ENCODE measurements at places on chromosomes 7 and 10.

GRCh38 chr7:4751398-4751947 lies 23.9 kb upstream of the AP5Z1 start:
- no peak for DNase-seq

DNA sequence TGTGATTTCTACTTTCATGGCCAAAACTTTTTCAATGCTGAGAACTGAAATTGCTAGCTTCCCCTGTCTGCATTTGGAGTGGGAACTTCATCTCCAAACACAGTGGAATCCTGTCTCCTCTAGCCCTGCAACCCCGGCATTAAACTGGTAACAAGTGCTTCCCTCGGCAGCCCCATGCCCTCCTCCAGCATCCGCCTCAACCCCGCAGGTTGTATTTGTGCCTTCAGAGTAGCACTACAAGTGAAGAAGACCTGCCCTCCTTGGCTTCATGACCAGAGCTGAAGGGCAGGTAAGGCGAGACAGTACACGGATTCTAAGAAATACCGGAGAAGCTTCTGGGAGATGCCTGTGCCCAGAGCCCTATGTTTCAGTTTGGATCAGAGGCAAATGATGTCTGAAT lies 16.9 kb downstream of the C10orf53 start:
- no peak for DNase-seq

DNA sequence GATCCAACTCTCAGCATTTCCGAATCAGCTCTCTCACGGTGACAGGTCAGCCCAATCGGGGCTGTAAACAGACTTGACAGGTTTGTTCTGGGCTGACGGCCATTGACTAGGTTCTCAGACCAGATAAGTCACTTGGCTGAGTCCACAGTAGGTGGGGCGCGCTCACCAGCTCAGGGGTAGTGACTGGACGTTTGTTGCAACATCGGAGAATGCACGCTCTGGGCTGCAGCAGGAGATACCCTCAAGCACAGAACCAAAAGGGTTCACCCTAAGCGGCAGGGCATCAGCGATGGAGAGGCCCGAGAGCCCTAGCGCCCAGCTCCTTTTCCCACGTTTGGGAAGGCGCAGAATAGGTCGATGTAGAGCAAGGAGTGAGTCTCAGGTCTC lies 1.8 kb downstream of the KLLN start:
- DNase-seq: no peak

- no peak for DNase-seq
Measured at GRCh38 chr10:121722665-121723064, 124.4 kb upstream of the FGFR2 start.

DNA sequence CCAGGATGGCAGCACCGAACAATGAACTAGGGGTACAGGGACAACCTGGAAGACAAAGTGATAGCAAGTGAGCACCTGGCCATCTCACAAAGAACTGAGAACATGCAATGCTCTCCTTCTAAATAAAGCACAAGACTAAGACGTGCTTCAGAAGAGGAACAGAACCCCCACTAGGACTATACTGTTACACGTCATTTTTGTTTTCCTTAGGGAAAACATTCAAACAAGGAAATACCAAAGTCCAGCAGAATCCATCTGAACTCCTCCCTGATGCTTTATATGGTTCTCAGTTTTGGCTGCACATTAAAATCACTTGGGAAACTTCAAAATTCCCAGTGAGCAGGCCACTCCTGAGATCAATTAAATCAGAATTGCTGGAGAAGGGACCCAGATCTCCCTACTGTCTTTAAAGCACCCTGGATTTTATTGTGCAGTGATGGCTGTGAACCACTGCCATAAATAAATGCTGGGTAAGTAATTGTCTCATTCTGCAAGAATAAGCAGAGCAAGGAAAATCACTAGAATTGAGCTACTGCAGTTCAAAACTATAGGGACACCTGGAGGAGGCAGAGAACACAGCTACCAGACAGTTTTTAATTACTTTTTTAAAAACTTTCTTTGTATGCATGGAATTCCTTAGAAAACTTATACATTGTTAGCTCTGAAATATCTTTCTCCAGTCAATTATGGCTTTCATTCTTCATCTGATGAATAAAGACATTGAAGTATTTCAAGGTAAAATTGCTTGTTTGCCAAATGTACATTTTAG lies 866.5 kb upstream of the GHITM start:
- DNase-seq: no peak

- DNase-seq: no peak
Measured at GRCh38 chr10:3682745-3683144, 102.3 kb downstream of the KLF6 start.

DNA sequence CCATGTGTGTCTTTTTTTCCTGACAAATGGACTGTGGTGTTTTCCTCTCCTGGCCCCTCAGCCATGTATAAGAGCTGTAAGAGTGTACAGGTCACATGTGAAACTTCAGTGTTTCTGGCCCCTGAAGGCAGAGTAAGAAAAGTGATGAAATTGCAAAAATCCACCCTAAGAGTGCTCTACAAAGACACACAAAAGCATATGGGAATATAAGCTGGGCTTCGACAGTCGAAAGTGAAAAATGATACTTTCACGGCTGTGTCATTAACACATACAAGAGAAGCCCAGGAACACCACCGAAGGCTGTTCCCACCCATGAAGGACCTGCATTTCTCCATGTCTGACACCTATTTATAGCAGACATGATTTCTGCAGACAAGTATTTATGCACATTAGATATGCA lies 192.2 kb downstream of the PARD3 start:
- DNase-seq: no peak

DNA sequence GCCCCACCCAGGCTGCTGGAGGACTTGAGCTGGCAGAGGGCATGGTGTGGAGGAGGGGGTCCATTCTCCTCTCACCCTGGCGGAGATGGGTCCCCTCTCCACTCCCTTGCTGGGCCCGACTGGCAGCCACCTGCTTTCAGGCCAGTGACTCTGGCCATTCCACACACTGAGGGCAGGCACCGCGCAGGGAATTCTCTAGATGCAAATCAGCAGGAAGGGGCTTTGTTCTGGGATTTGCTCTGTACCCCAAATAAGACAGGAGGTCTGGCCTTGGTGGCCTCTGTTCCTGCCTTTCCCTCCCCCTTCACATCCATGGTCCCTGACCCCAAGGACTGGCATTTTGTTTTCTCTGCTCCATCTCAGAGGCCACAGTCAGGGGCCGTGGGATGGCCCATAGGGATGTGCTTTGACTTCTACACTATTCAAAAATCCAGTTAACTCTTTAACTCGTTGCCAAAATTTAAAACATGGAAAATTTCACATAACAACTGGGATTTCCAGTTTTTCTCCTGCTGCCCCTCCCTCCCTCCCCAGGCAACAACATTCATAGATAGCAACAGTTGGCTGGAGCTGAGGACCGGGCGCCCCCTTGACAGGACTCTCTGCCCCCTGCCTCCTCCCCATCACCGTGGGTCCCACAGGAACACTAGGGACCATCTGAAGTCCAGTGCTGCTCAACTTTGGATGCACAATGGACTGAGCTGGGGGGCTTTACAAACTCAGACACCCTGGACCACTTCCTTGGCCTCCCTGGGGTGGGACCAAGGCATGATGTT lies 33.9 kb downstream of the PPIF start:
- DNase-seq: no peak

- DNase-seq: no peak
Measured at GRCh38 chr7:129401967-129402860, 32.0 kb upstream of the STRIP2 start.

- no peak for DNase-seq
Measured at GRCh38 chr7:150400008-150400787, 21.1 kb downstream of the ZNF775 start.

GRCh38 chr7:4307316-4308204 lies 374.5 kb upstream of the FOXK1 start:
- no peak for DNase-seq

DNA sequence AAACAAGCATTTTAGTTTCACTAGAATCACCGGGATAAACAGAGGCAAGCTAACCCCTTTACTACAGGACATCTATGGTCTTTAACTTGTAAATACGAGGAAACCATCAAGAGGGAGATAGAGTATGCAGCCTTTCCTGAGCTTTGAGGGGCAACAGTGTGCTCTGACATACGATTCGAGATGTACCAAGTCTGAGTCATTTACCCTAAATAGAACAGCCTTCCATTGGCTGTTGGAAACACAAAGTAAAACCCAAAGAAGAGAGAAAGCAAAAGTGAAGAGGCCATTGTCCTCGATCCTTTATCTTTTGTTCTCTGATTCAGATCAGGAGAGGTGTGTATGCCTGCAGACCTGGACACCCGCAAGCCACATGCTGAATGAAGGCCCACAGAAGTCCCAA lies 289.5 kb downstream of the KCNMA1 start:
- no peak for DNase-seq

DNA sequence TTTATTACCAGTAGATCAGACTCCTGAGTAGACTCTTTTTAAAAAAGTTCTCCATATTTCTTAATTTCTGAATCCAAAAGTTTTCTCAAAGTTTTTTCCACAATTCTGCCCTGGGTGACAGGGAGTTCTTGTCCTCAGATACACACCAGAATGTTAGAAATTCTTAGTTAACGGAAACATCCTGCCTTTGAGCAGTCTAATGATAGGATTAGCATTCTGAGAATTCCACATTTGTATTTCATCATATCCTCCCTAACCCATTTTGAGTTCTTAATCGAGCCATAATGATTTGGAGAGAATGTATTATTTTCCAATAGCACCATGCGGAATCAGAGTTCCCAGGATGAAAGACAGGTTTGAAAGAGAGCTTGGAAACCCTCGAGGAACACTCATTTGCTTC lies 28.9 kb upstream of the MRPS33 start:
- DNase-seq: no peak

DNA sequence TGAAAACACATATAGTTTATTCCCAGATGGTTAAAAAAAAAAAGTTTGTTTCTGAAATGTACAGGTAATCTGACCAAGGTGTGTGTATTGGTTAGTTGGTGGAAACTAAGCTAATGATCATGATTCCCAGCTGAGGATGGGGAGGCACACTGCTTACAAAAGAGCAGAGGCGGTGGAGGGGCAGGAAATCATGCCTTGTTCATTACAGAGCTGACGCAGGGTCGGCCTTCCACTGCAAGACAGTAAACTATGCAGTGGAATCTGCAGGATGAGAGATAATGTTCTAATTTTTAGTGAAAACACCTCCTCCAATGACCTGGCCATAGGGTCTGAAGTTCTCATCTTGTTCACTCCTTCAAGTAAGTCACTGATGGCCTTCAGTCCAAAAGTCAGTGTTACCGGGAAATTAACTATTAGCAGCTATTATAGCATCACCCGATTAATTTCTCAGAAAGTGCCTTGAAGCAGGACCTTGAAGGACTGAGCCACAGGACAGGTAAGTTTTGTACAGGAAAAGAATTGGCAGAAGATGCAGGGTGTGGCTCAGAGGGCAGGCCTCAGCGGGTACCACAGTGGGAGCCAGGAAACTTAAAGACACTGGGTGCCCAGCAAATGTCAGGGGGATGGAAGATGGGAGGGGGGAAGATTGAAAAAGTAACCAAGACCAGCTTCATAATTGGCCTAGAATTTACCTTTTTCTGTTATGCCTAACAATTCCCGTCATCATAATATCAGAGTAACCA lies 36.0 kb downstream of the MYOF start:
- no peak for DNase-seq

DNA sequence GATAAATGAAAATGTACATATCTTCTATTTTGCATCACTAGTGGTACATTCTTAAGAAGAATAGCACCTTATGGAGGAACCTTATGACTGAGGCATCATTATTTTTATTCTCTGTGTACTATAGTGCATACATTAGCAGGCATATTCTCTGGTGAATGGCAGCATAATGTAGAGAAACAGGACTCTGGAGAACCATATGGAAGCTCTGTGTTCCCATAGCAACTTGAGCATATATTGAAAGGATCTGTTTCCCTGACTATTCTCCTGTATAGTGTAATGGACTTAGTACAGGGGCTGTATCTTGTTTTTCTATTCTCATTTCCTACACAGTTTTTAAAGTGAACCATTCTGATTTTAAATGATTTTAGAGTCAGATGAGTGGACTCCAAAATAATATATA lies 128.4 kb upstream of the SMIM30 start:
- DNase-seq: no peak

- DNase-seq: no peak
Measured at GRCh38 chr10:22410846-22411245, 65.5 kb downstream of the SPAG6 start.

DNA sequence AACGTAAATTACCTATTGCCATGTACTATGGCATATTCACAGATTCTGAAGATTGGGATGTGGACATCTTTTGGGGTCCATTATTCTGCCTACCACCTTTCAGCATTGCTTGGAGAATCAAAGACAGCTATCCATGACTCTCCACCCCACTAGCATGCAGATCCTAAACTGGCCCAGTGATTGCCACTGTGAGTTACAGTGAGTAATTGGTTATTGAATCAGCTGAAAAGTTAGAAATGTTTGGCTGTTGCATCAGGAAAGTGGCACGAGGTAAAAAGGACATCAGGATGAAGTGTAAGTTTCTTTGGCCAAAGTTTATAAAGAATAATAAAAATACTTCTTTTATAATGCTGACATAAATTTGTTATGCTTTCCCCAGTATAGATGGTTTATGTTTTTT lies 148.2 kb upstream of the ETV1 start:
- no peak for DNase-seq

GRCh38 chr10:13567030-13567429 lies 19.7 kb upstream of the PRPF18 start:
- no peak for DNase-seq

DNA sequence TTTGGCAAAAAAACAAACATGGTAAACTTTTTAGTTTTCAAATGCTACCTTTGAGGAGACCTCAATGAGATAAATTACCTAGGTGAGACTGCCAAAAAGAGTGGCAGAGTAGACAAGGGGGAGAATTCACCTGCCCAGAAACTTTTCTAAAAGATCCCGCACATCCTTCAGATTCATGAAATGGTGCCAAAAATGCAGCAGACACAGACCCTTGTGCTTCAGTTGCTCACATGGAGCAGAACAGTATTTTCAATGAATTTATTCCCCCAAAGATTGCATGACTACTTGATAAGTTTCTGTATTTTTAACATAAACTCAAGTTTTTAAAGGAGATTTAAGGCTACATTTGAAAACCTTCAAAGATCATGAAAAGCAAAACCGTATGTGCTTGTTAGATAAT lies 270.0 kb downstream of the TRIL start:
- DNase-seq: no peak

DNA sequence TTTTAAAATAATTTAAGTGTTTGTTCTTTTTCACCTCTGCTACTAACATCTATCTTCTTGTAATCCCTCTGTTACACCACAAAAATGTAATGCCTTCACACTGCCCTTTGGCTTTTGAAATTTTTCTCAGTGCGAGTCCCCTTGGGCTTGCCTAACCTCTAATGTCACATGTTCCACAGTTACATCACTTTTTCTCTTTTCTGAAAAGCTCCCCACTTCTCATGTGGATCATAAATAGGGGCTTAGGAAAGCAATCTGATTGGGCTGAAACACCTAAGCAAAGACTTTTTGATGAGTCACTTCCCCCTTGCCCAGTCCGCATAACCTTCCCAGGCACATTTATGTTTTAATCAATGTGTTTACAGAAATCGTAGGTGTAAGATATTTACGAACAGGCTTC lies 288.2 kb downstream of the IPMK start:
- DNase-seq: no peak

- DNase-seq: no peak
Measured at GRCh38 chr7:3910054-3910453, 609.0 kb downstream of the SDK1 start.

- DNase-seq: no peak
Measured at GRCh38 chr10:89215511-89215910, 8.4 kb upstream of the CH25H start.

Measured in stimulated activated CD8-positive, alpha-beta memory T cell treated with anti-CD3 and anti-CD28 coated beads, Interleukin-7, amount 100 ng/mL, for 1 hour (primary cell).